NCI-H510A treated with DMSO at 0.1 percent for 48 hours (cell line): ENCODE measurements at places on chromosomes 2 and 18.

DNA sequence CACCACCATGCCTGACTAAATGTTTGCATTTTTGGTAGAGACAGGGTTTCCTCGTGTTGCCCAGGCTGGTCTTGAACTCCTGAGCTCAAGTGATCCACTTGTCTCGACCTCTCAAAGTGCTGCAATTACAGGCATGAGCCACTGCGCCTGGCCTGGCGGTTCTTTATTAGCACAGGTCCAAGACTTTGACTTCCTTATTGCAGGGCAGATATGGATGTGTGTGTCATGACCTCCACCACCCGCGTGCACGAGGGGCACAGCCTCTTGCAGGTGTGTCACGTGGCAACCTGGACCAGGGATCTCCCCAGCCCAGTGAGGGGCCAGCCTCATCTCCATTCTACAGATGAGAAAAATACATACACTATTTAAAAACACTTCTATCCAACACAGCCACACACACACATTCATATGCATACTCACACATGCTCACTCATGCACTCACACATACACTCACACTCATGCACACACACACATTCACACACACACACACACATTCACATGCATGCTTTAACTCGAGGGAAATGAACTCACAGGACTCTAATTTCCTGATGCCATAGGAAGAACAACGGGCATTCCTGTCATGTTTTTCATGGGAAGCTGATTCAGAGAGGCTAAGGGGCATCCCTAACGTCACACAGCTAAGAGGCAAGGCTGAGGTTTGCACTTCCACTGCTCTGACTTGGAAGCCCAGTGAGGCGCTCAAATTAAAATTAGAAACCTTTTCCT lies 38.8 kb downstream of the RRM2 start:
- no peak for DNase-seq

DNA sequence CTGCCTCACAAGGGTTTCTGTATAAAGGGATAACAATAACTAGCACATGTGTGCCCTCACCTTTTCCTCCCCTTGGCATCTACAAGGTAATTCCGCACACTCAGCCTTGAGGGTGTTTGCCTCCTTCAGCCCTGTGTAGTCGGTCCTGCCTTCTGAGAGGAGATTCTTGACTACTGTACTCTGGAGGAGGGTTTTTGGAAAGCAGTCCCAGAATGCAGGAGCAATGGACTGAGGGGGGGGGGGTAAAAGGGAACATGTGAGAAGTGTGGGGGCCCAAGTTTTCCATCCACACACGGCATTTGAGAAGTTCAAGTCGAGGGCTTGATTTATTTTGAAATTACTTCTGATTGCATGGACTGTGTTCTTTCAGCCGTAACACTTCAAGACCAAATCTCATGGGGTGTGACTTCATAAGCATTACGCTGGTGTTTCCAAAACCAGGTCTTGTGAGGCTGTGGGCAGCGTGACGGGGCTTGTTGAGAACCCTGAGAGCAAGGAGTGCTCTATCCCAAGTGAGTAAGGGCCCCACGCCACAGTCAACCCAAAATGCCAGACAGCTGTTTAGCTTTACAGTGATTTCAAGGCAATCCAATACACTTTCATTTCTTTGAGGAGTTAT lies 198.7 kb upstream of the MEIS1 start:
- no peak for DNase-seq

GRCh38 chr2:193793914-193794313 lies 1599.2 kb upstream of the TMEFF2 start:
- no peak for DNase-seq

GRCh38 chr2:223196331-223196730 lies 144.3 kb downstream of the KCNE4 start:
- DNase-seq = no peak

- no peak for DNase-seq
Observed at GRCh38 chr18:6561016-6561415, 146.3 kb upstream of the L3MBTL4 start.

- no peak for DNase-seq
Observed at GRCh38 chr18:35826477-35826876, 146.0 kb upstream of the RMP24 start.

DNA sequence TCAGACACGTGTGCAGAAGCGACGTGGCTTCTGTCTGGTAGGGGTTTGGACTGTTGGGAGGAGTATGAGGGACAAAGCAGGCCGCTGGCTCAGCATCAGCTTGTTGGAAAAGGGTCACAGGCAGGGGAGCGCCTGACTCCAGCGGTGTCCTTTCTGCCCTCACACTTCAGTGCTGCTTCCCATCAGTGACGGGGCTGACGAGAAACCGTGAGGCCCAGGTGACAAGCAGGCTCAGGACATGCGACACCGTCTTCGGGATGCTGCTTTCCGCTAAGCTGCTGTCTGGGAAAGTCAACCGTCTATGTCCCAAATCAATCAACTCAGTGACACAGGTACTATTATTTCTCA lies 90.5 kb downstream of the USP40 start:
- no peak for DNase-seq

DNA sequence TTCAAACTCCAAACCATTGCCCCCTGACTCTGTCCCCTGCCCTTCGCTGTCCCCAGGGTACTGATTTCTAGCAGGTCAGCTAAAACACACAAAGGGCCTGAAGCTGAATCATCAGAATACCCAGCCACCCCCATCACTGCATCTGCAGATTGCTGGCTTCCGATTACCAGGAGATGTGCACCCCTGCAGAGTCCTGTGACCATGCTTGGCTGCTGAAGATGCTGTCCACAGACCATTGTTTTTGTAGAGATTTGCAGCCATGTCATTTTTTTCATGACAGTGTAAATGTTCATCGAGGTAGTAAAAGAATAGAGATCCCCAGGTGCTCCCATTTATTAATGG lies 463.3 kb downstream of the STK39 start:
- DNase-seq = no peak

- DNase-seq = no peak
Observed at GRCh38 chr2:60140185-60140584, 413.3 kb downstream of the BCL11A start.

DNA sequence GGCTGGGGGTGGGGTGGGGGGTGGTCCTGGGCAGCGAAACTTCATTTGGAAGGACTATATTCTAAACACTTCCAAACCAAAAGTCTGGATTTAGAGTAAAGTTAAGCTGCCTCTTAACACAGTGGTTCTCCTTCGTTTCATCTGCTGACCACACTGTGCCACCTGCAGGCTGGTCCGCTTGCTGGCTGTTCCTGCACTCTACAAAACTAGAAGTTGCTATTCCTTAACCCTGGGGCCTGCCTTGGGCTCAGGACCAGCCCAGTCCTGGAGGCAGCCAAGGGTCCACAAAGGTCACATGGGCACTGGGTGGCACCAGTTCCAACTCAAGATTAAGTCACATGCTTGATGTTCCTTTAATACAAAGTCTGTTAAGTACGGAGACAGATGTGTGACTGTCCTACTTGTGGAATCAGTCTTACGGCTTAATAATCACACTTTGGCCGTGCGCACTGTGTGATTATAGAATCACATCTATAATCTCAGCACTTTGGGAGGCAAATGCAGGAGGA lies 195.4 kb downstream of the FAM210A start:
- DNase-seq = peak; percentile 20

- peak; percentile 95 for DNase-seq
Observed at GRCh38 chr2:173963323-173963816, 1.8 kb downstream of the SP3 start.

GRCh38 chr18:75226286-75226955 lies 15.8 kb downstream of the TSHZ1 start:
- DNase-seq = no peak

DNA sequence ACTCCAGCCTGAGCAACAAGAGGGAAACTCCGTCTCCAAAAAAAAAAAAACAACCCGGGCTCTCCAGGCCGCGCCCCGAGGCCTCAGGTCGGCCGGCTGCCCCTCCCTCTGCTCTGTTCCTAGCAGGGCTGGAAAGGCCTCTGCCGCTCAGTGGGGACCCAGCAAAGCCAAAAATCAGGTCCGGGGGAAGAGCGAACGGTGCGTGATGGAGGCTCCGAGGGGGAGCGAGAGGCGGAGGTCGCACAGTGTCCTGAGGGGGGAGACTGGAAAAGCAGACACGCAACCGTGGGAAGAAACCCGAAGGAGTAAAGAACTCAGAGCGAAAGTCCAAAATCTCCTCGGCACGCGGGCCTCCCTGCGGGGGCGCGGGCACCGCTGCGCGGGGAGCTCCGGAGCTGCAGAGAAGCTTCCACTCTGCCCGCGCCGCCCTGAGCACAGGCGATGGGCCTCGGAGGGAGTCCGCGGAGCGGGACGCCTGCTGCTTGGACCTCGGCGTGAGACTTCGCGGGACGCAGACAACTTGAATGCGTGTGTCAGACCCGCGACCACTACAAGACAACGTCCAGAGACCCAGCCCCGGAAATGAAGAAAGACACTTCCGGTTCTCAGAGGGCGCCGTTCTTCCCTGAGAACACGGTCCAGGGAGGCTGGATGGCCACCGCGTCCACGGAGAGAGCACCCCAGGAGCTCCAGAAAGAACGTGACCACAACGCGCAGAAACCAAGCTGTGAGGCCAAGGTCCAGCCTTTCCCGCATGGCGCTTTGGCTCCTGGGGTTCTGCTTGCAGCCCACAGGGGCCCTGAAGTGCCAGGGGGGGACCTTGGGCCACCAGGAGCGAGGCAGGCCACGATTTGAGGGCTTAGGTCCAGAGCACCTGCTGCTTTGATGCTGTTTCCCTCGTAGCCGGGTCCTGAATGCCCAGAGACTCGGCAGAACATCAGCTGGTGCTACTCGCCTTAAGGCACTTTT lies 219.8 kb downstream of the DPP10 start:
- peak; percentile 50 for DNase-seq

GRCh38 chr18:65725251-65726050 lies 25.4 kb upstream of the CDH7 start:
- peak; percentile 92 for DNase-seq

DNA sequence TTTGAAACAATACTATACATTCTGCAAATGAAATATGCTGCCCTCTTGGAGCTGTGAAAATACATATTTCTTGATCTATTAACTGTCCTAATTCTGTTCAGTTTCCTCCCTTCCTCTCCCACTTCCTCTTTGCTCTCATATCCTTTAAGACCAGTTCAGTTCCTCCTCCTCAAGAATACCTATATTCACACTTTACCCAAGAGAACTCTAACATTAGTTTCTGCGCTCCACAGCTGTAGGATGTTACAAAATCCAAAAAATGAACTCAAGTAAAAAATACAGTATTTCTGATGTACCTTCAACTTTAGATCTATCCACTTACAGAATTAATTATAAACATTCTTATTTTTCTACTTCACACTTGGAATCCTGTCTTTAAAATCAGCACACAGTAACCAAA lies 5.4 kb downstream of the ITSN2 start:
- no peak for DNase-seq

- no peak for DNase-seq
Observed at GRCh38 chr2:151363709-151364108, 6.3 kb downstream of the TNFAIP6 start.

- peak; percentile 6 for DNase-seq
Observed at GRCh38 chr2:25756536-25756935, 83.2 kb upstream of the DTNB start.

DNA sequence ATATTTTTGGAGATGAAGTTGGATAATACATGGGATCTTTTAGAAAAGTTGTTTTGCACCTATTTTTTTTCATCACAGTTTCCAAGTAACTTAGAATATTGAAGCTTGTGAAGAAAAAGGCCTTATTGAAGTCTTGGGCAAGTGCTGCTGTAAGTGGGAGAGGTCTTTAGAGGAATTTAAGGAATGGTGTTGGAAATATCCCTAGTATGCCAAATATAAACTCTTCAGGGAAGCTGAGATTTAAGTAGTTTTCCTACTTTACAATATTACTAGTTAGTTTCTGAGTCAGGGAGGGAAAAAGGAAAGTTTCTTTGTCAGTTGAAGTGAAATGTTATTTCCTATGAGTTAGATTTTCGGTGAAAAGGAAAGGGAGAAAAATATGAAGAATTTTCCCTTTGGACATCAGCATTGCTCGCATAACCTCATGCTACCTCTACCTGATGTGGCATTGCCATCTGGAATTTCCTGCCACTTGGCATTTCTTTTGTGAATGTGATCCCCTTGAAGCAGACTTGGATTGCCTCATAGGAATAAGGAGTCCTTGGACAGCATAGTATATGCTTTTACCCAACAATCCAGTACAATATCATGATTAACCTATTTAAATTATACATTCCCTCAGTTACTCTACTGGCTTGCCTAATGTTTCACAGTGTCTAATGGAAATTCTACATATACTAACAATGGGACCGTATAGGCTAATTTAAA lies 12.1 kb downstream of the PLEKHH2 start:
- no peak for DNase-seq

GRCh38 chr2:166984797-166985196 lies 96.5 kb downstream of the XIRP2 start:
- DNase-seq = no peak

GRCh38 chr2:36511858-36512603 lies 85.9 kb downstream of the FEZ2 start:
- no peak for DNase-seq

GRCh38 chr2:28452534-28453081 lies 43.3 kb upstream of the PLB1 start:
- DNase-seq = peak; percentile 58

DNA sequence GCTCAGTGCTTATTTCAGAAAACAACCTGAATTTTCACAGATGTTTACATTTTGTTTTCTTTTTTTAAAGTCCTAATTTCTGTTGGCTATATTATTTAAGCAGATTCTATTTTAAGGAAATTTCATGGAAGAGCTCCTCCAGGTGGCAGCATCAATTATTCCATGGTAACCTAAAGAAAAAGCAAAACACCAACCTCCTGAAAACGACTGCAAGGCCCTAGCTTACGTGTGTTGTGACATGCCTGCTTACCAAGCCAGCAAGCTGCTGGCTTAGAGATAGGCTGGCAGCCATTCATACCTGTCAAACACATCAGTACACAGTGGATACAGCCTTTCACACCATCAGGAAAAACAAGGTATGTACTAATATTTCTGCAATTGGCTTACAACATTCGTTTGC lies 64.9 kb downstream of the LPIN2 start:
- DNase-seq = no peak

- no peak for DNase-seq
Observed at GRCh38 chr2:8309131-8309530, 372.7 kb upstream of the ID2 start.

GRCh38 chr18:2395427-2396161 lies 175.7 kb downstream of the METTL4 start:
- no peak for DNase-seq

- no peak for DNase-seq
Observed at GRCh38 chr18:69897397-69898108, 50.1 kb downstream of the CD226 start.

DNA sequence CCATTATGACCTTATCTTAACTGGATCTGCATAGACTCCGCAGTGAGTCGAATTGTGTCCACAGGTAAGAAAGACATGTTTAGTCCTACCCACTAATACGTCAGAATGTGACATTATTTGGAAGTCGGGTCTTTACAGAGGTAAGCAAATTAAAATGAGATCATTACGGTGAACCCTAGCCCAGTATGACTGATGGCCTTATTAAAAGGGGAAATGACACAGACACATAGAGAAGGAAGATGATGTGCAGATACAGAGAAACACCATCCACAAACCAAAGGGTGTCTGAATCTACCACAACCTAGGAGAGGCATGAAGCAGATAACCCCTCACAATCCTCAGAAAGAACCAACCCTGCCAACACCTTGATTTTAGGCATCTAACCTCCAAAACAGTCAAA lies 135.6 kb downstream of the GALNT1 start:
- DNase-seq = no peak
